A549 treated with Hydrocortisone at 1 μM for 4 hours (cell line): ENCODE measurements at places on chromosomes 13 and 19. TPM values are rescaled to one million over a fixed set of nuclear protein-coding genes. Genes with fewer than 3 reads are reported as not detected.

Gene LMTK3
- 2.7 to 5.6 TPM (median 4.5 TPM) in 5 replicates for total RNA-seq

Gene SEMA6B
- 5.1 to 5.9 TPM (median 5.8 TPM) in 5 replicates for total RNA-seq

Gene CYP4F2
- 0.06 to 0.17 TPM (median 0.17 TPM) in 4 of 5 replicates, not detected in the other for total RNA-seq

Gene NOVA2
- total RNA-seq: 0.59 to 1.3 TPM (median 0.83 TPM) in 5 replicates

Gene CLDND2
- 3.7 to 13.8 TPM (median 12.5 TPM) in 5 replicates for total RNA-seq

Gene SERP2
- not detected in 5 replicates for total RNA-seq

Gene FBXO46
- total RNA-seq: 7.0 to 10.2 TPM (median 9.2 TPM) in 5 replicates
